Right atrium auricular region (tissue), 2 donors: ENCODE measurements at places on chromosomes 13 and 19.

GRCh38 chr19:33448159-33448516, 73.5 kb downstream of the PEPD start:
- no peak for DNase-seq

DNA sequence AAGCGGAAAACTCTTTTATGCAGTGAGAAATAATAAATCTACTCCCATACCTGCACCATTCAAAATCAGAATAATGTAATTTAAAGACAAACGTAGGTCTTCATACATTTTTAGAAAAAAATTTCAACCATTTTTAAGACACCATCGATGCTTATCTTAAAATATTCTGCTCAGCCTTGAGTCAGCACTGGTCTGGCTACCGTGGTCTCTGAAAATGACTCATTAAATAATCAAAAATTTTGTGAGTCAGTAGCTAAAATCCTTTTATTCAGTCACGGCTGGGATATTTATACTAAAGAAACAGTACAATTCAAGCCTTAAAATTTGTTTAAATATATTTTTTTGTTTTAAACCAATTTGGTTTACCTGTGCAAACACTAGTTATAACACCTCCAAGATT, 2862.8 kb upstream of the PCDH20 start:
- no peak for DNase-seq

- no peak for DNase-seq
These were observed 45.2 kb upstream of the RANBP3 start for GRCh38 chr19:6023085-6023682.

GRCh38 chr13:50376895-50377575, 361.8 kb downstream of the KCNRG start:
- DNase-seq, result no peak

DNA sequence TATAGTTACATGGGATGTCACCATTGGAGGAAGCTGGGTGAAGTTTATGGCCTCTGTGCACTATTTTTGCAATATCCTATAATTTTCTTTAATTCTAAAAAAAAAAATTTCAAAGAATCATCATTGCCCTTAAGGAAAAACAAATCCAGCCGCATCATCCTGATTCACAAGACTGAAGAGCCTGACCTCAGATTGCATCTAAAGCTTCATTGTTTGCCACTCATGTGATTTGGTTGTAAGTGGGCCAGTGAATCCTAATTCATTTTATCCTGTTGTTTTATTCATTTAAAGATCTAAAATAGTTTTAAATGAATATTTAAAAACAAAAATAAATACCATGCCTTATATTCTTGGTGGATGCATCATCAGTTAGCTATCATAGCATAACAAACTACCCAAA, 504.5 kb downstream of the TBC1D4 start:
- no peak for DNase-seq

DNA sequence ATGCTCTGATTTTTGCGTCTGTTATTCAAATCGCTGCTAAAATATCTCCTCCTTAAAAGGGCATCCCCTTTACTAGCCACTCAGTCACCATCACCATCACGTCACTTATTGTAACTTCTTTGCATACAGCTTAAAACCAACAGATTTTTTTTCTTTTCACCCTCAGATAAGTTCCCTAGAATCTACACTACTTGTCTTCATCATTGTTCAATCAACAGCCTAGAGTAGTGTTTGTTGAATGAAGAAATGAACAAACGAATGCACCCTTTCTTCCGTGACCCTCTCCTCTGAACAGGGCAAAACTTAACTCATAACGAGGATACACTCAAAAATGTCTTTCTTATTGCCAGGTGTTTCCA, 1.1 kb upstream of the AKAP11 start:
- DNase-seq, result no peak

DNA sequence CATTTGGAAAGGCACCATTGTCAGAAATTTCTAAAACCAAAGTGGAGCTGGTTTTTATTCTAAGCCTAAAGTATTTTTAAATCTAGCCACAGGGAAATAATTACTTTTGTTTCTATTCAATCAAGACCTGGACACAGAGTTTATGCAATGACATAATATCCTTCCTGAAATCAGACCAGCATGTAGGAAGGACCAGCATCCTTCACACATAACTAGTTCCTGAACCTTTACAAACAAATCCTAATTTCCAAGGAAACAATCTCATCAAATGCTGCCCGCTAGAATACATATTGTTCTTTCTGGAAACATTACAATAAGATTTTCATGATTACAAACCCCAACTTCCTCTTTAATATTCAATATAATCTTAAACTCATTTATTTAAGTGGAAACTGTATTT, 1.5 kb downstream of the STARD13 start:
- DNase-seq, result no peak

GRCh38 chr19:14943601-14944000, 2.3 kb downstream of the OR7C2 start:
- no peak for DNase-seq

GRCh38 chr19:39599116-39599515, 3.2 kb upstream of the LGALS13 start:
- DNase-seq, result no peak

- no peak for DNase-seq
These were observed 19.9 kb downstream of the ZNF574 start for GRCh38 chr19:42095814-42096230.

DNA sequence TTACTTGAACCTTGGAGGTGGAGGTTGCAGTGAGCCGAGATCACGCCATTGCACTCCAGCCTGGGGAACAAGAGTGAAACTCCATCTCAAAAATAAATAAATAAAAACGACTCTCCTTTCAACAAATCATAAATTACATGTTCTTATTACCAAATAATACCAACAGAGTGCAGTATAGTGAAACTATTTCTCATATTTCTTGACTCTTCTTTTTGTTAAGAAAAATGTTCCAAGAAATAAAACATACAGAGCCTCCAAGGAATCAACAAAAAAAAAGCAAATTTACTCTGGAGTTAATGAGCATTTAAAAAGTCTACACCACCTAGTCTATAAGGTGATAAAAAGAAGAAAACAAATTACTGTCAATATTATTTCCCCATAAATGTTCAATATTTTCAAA, 188.8 kb downstream of the KLF12 start:
- DNase-seq, result no peak

DNA sequence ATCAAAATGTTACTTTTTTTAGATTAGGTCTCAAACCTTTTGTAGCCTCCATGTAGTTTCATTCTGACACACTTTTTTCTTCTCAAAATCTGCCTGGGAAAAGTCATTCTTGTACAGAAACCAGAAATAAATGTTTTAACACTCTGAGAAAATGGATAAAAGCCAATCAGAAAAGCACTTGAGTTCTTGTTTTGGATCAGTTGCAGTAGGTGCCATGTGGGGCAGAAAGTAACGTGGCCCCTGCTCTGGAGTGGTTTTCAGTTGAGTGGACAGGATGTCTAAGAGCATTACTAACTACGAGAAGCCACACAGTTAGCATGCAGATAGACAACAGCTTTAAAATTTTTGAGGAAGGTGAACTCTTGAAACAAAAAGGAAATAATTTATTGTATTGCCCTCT, 19.1 kb downstream of the GPR183 start:
- no peak for DNase-seq
